ENCODE measurements at places on chromosomes 2 and 18.

- no peak for DNase-seq
Observed at GRCh38 chr18:28175930-28176697, 816 bp downstream of the CDH2 start.

- peak; percentile 72 for DNase-seq
Observed at GRCh38 chr2:60581433-60582282, 28.2 kb upstream of the BCL11A start.

- DNase-seq, result no peak
Observed at GRCh38 chr2:46914578-46915230, 902 bp downstream of the MCFD2 start.

GRCh38 chr2:33221046-33221784 is 255.2 kb upstream of the RASGRP3 start:
- DNase-seq, result no peak

GRCh38 chr18:3832025-3832638 is 382.2 kb downstream of the TGIF1 start:
- no peak for DNase-seq

DNA sequence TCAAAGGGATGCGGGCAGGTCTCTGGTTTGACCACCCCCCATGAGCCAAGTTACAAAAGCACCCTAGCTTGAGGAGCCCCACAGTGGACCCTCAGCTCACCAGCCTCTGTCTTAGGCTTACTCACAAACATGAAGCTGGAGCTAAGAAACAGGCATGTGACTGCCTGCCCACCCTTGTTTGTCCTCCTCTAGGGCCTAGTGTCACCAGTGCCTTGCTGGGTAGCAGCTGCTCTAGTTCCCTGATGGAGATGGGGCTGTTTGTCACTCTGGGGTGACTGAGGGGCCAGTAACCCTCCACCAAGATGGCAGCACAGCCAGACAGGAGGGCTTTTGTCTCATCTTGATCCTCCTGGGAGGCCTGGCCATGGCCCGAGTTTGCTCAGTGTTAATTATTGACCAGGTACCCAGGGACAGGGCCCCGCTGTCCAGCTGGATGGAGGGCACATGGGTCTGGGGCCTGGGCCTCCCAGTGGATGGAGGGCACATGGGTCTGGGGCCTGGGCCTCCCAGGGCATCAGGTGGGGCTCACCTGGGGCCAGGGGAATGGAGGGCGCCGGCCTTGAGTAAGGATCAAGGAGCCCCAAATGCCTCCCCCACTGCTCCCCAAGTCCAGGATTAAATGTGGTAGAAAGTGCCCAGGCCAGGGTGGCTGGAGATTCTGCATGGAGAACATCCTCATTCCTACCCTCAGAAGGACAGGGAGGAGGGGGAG is 185.9 kb upstream of the HAAO start:
- DNase-seq, result no peak
